Right ventricle myocardium superior (tissue), 1 donor: ENCODE measurements at places on chromosomes 5 and 9.

DNA sequence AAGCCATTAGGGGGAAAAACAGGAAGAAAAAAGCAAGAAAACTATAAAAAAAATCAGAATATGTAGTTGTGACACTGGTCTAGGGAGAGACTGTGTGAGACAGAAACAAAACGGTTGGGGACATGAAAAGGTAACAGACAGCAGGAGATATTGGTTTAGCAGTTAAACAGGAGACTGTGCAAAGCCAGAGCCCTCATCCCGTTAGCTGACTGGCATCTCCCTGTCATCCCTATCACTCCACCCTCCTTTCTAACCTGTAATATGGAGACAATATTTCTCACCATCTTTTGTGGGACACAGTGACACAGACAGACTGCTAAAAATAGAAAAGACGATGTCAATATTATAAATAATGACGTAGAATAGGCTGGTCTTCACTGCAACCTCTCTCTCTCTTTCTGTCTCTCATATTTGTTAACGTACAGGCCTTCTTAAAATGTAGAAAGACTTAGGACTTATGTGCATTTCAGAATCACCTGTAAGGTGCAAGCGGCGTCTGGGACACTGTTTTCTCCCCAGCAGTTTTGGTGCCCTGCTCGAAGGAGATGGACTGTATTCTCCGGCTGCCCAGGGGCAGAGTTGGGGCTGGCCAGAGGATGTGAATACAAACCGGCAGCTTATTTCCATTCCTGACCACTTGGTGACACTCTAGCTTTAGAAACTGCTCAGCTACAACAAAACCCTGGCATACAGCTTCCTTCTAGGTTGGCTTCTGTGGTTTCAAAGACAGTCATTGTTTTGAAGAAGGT is 190.6 kb downstream of the MAT2B start:
- DNase-seq, result peak; percentile 33

- no peak for DNase-seq
Measured at GRCh38 chr9:72305707-72306106, 59.3 kb downstream of the ZFAND5 start.

- no peak for DNase-seq
Measured at GRCh38 chr5:90131383-90132133, 278.0 kb downstream of the CETN3 start.

DNA sequence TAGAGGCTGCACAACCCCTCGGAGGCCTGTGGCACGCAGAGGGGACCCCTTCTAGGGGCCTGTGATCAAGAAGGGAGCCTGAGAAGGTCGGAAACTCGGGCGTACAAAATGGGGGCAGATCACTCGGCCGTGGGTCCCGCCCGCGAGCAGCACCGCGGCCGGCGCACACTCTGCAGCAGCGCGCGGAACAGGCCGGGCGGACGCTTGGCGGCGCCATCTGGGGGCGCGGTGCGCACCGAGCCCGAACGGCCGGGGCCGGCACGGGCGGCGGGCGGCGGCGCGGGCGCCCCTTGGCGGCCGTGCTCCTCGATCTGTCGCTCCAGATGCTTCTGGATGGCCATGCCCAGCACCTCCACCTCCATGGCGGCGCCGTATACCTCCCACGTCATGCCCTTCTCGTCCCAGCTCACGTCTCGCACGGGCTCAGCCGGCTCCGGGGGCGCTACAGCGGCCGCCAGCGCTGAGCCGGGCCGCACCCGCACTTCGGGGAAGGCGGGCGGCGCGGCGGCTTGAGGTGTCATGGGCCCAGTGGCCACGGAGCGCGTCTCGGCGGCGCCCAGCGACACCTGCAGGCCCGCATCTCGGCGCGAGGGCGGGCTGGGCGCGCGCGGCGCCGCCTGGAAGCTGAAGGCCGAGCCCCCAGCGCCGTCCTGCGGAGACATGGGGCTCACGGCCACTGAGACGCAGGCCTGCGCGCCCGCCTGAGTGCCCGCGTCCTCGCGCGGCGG is 13.1 kb downstream of the GPRIN1 start:
- peak; percentile 59 for DNase-seq

DNA sequence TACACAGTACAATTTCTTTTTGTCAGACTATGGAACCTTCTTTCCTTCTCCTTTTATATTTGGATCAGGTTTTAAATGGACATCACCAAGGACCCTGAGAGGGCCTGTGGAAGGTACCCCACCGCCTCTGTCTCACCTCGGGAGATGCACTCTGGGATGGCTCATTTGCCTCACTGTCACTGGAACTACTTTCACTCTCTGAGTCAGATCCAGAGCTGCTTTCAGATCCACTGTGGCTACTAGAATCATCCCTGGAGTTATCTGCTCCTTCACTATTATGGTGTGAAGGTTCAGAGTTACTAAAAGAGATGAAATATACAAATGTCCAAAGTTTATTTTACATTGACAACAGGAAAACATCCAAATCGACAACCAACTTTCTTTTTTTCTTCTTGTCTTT is 24.6 kb downstream of the LEAP2 start:
- DNase-seq, result no peak
